Activated CD4-positive, CD25-positive, alpha-beta regulatory T cell (primary cell): ENCODE measurements at places on chromosomes 4 and X.

GRCh38 chr4:78346222-78346621 is 205.3 kb upstream of the ANXA3 start:
- no peak for DNase-seq

GRCh38 chrX:138008281-138008680 is 442.4 kb downstream of the ZIC3 start:
- no peak for DNase-seq

- no peak for DNase-seq
Measured at GRCh38 chr4:139715746-139716391, 50.2 kb downstream of the MGST2 start.

GRCh38 chrX:57132046-57132445 is 5.2 kb downstream of the SPIN2A start:
- no peak for DNase-seq

GRCh38 chrX:143633461-143634308 is 2.2 kb downstream of the SLITRK4 start:
- no peak for DNase-seq

GRCh38 chr4:25859429-25860148 is 3.2 kb downstream of the SEL1L3 start:
- no peak for DNase-seq

GRCh38 chr4:175560604-175561003 is 251.5 kb downstream of the GPM6A start:
- no peak for DNase-seq
